RPMI7951 (cell line): ENCODE measurements at places on chromosomes 4 and X.

GRCh38 chrX:129461801-129462456 is 61.4 kb downstream of the SMARCA1 start:
- peak; percentile 1 for DNase-seq

DNA sequence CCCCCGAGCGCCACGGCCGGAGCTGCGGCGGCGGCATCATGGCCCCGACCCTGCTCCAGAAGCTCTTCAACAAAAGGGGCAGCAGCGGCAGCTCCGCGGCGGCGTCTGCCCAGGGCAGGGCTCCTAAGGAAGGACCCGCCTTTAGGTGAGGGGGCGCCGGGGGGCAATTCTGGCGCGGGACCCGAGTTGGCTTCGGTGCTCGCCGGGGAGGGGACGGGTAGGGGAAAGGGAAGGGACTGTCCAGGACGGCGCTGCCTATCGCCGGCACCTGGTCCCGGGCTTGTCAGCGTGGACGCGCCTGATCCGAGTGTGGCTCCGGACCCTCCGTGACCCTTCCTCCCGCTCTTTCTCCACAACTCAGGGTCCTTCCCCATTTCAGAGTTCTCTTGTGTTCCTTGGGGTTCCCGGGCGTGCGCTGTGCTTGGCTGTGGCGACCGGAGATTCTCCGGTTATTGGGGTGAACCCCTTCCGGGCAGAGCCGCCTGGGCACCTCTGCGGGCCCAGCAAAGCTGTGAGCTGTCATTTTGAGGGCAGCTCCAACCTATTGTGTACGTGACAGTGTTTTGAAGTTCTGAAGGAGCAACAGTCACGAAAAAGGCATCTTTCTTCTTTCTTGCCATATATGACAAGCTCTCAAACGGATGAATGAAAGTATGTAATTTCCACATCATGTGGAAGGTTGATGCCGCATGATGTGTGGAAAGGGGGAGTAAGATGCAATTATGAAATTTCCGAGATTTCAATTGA is 522 bp downstream of the FNIP2 start:
- DNase-seq = peak; percentile 20

GRCh38 chrX:133444952-133445831 is 29.9 kb upstream of the GPC4 start:
- DNase-seq = no peak

DNA sequence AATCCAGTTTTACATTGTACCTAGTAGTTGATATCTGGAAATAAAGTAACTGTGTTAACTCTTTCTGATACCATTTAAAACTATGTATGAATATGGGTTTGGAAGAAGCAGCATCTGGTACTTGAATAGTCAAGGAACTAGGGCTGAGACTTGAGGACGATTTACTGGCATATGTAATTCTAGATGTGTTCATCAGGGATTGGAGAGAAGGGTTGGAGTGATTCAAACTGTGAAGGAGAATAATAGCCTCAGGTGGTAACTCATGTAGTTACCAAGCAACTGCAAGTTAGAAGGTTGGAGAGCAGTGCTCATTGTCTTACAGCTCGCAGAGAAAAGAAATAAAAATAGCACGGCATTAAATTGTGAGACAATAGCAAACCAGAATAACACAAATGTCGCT is 29.5 kb upstream of the TXLNG start:
- DNase-seq = no peak

GRCh38 chr4:169250796-169251195 is 20.0 kb downstream of the SH3RF1 start:
- no peak for DNase-seq

DNA sequence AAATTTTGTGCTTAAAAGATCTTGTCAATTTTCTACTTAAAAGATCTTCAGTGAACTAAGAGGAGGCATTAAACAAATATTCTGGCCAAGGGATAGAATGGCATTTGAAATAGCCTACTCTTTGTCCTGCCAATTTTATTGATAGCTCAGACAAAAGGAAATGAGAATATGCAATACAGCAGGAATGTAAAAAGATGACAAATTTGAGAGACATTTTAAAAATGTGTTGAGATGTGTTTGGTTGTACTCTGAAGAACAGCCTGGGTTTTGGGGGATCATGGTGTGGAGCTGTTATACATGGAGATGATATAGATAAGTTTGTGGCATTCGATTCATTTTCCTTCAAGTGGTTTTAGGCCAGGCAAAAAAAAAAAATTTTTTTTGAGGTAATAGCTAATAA is 11.6 kb upstream of the MAD2L1 start:
- no peak for DNase-seq

DNA sequence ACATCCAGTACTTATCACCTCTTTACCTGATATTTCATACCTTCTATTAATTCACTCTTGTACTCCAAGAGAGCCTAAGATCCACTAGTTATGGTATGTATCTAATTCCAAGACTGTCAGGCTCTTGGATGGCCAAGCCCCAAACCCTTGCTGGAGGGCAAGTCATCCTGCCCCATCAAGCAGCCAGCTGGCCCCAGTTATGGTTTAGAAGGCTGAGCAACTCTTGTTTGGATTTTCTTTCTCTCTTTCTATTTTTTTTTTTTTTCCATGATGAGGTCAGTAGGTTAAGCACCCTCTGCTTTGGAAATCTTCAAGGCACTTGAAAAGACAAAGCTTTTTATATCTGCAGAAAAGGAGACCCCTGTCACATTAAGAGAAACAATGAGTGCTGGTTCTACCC is 10.9 kb upstream of the FGF16 start:
- peak; percentile 60 for DNase-seq

GRCh38 chrX:109485470-109486340 is 3.8 kb upstream of the GUCY2F start:
- DNase-seq = peak; percentile 44

DNA sequence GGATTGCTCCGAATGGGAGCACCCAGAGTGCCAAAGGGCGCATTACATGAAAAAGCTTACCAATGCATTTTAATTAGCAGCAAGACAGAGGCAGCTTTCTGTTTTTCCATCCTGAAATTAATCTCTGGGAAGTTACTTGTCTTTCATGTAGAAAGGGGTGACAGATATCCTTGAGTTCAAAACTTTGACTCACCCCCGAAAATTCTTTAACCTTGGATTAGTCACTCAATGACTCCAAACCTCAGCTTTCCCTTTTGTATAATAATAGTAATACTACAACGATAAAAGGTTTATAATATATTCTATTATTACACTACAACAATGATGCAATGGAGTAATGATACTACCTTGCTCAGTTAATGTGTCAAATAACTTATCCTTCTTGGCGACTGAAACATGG is 126.3 kb downstream of the ADAMTS3 start:
- no peak for DNase-seq
